ENCODE measurements at places on chromosomes 4 and X.
A peak's percentile ranks its signal among the peaks of the same experiment; 100 is the strongest.

GRCh38 chrX:24248042-24248441, 65.8 kb downstream of the SUPT20HL2 start:
- DNase-seq, result no peak

GRCh38 chr4:186104114-186104889, at the start of gene FAM149A:
Gene FAM149A (plus strand): TSS chr4:186104704.
- peak; percentile 42 for DNase-seq

GRCh38 chr4:125168531-125168930, 146.2 kb upstream of the FAT4 start:
- no peak for DNase-seq

DNA sequence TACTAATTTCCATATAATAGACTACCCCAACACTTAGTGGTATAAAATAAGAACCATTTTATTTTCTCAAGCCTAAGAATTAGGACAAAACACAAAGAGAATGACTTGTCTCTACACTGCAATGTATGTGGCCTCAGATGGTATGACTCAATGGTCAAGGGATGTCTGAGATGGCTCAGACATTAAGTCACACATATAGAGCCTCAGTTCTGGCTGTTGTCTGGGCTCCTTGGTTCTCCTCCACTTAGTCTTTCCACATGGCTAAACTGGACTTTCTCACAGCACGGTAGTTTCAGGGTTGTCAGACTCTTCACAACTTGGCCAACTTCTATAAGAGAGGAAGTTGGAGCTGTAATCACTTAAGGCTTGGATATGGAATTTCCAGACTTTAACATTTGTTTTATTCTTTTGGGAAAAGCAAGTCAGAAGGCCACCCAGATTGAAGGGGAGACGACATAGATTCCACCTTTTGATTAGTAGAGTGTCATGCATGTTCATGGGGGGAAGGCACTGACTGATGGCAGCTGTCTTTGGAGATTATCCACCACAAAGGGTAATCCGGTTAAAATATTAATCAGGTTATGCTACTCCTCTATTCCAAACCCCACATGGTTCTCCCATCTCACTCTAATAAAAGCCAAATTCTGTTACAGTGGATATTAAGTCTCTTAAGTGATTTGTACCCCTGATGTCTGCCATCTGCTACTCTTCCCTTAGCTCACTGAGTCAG, 9.4 kb downstream of the IL15 start:
- DNase-seq, result no peak

- DNase-seq, result no peak
Observed at GRCh38 chr4:172584816-172585215, 583.8 kb upstream of the GALNT7 start.

GRCh38 chrX:107576392-107576791, 51.9 kb upstream of the PRPS1 start:
- no peak for DNase-seq

DNA sequence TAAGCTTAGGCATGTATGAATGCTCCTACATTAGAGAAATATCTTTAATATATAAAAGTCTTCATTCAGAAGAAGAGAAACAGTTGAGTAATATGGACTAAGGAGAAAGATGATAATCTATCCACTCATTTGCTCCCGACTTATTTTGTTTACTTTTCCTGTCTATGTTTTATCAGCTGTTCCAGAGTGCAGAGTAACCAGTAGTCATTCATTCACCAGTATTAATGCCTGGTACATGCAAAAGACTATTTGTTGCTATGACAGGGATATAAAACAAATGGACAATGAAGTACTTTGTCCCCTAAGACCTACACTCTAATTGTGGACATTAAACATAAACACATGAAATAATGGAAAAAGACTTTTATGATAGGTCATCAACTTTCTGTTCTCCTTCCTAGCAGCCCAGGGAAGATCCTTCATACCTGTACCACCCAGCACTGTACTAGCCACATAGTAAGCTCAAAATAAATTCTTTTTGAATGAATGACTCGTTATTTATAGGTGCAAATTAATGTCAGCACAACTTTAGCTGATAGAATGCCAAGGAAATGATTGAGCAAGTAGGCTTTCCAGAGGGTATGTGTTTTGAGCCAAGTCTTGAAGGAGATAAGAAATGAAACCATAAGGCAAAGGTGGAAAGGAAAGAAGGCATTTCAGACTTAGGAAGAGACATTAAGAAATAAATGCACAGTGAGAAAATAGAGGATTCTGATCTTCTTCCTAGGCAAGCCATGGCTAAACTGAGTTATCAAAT, 45.0 kb upstream of the IL13RA1 start:
- DNase-seq, result no peak

DNA sequence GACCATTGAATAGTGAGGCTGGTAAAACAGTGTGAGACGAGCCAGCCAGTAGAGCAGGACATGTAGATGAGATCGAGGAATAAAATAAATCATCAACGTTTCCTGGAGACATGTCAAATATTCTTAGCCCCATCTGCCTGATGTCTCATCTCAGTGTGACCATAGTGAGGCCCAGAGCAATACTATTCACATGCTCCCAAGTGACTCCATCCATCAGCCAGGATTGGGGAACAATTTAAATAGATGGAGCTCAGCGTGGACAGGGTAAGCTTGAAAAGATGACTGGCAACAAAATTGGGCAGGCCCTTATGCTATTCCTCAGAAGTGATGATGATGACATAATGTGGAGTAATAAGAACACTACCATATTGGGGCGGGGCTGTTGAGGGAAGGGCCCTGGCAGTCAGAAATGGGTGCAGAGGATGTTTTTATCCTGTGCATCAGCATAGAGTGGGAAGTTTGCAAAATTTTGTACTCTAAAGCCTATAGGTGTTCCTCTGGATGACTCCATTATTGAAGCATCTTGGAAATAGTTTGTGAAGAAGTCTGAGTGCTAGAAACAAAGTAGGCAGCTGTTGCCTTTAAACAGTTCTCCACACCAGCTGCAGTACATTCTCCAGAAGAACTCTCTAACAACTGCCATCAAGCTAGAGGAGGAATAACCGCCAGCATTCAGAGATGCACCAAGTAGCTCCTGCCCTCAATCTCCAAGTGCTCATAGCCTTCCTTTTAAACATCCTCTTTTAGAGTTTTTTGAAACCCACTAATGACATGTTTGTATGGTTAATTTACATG, 333.0 kb downstream of the DCHS2 start:
- DNase-seq, result no peak

DNA sequence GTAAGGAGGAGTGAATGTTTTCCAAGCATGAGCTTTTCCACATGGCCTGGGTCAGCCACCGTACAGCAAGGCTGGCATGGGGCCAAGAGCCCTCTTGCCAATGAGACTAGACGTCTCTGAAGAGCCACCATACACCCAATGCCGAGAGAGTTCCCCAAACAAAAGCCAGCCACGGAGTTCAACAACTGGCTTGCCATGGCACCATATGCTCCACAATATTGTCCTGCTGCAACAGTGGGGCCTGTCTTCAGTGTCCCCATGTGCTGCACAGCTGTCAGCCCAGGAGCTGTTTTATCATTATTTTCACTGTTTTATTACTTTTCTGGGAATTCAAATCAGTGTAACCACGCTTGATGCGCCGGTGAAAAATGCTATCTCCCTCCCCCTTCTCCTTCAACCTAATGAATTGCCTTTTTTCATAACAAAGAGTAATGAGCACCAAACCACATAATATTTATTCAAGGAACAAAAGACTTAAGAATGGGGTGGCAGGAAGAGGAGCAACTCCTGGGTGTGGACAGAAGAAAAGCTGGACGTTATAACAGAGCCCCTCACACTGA, 18.4 kb downstream of the MAML3 start:
- DNase-seq, result peak; percentile 36

GRCh38 chr4:166282081-166282770, 409.2 kb downstream of the TLL1 start:
- DNase-seq, result no peak

DNA sequence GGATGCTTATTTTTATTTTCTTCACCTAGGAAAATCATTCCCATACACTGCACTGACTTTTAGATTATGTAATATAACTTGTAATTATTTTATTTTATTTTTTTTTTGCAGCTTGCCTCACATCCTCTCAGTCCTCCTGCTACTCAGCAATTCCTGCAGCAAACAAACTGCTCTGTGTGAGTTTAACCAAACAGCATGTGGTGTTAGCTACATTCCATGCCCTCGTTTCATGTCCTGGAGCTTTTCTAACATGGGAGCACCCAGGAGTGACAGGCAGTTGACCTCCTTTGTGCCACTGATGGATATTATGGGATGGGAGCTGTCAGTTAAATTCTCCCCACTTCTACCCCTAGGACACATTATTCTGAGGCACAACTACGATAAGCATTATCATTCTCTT, 24.8 kb downstream of the CXCL1 start:
- DNase-seq, result no peak

GRCh38 chrX:108018656-108019381, 26.0 kb upstream of the VSIG1 start:
- DNase-seq, result no peak

DNA sequence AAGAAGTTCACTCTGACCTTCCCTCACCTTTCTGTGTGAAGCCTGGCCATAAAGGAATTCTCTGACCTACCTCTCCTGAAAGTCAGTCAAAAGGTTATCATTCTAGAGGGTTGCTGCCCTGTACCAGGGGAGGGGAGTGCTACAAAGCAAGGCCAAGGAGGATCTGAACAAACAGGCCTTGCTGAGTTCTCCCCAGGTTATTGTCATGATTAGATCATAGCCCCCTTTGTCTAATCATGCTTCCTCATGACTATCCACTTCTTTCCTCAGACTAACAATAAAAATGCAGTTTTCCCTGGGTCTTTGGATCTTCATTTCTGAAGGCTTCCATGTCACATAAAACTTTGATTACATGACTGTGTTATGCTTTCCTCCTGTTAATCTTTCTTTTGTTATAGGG, 472.0 kb downstream of the IQCM start:
- no peak for DNase-seq

GRCh38 chr4:22988526-22988925, 295.8 kb downstream of the GBA3 start:
- no peak for DNase-seq

- DNase-seq, result no peak
Observed at GRCh38 chr4:6655924-6656323, 15.4 kb downstream of the MRFAP1 start.

DNA sequence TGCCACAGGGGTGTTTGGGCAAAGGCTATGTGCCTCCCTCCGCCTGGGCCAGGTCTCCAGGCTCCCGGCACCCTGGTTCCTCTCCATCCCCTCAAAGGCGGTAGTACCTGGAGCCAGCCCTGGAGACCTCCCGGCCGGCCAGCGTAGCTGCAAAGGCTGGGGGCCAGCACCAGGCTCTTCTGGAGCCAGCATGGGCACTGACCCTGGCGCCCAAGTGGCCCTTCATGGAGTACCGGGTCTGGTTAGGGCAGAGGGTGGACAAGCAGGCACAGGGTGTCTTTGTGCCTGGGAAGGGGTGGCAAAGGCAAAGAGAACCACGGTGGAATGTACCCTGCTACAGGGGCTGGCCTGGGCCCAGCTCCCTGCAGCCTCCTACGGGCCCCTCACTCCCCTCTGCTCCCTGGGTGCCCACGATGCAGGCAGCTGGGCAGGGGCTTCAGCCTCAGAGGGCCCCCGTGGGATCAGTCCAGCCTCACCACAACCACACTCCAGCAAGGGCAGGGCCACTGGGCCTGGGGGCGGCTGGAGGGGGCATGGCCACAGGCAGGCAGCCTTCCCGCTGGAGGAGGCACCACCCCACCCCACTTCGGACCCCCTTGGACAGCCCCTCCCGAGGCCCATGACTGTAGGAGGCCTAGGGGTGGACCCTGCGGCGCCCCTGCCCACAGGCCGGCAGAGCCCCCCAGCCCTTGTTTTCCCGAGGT, 112.9 kb upstream of the NKX1-1 start:
- DNase-seq, result no peak

- DNase-seq, result peak; percentile 51
Observed at GRCh38 chr4:52106660-52107059, 55.6 kb downstream of the SPATA18 start.

GRCh38 chrX:96407501-96407900, 277.1 kb upstream of the DIAPH2 start:
- DNase-seq, result no peak

- DNase-seq, result no peak
Observed at GRCh38 chr4:147923381-147923780, 191.5 kb downstream of the ARHGAP10 start.

- peak; percentile 31 for DNase-seq
Observed at GRCh38 chr4:3321295-3321889, 28.6 kb downstream of the RGS12 start.

DNA sequence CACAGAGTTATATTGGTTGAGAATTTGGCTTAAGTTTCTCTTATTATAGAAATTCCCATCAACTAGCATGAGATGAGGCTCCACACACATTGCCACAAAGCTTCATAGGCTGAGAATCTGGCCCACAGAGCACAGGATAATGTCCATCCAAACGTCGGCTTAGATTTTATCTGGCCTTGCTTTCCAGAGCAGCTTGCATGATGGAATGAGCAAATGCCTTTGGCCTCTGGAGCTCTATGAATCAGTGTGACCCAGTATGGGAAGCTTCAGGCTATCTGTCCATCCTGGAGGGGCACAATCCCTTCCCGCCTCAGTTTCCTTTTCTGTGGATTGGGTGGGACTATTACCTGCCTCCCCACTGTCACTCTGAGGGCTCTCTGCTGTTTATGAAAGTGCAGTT, 131.5 kb upstream of the NDP start:
- DNase-seq, result no peak

GRCh38 chr4:12411072-12411471, 982.4 kb upstream of the HS3ST1 start:
- DNase-seq, result no peak

DNA sequence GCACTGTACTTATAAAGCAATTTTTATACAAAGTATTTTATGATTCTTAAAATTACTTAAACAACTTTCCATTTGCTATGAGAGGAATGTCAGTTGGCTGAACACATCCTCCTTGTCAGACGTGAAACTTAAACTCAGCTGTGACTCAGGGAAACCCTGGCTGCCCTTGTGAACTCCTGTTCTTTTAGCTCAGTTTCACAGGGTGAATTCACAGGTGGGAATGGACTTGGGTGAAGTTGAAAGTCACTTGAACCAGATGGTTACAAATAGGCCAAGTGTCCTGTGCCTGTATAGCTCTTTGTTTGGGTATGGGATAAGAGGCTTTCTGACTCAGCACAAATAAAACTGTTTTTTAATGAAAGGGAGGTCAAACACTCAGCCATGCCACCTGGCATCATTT, 67.4 kb upstream of the FAM47B start:
- DNase-seq, result peak; percentile 26

GRCh38 chr4:110183643-110184042, 14.8 kb downstream of the ELOVL6 start:
- no peak for DNase-seq

DNA sequence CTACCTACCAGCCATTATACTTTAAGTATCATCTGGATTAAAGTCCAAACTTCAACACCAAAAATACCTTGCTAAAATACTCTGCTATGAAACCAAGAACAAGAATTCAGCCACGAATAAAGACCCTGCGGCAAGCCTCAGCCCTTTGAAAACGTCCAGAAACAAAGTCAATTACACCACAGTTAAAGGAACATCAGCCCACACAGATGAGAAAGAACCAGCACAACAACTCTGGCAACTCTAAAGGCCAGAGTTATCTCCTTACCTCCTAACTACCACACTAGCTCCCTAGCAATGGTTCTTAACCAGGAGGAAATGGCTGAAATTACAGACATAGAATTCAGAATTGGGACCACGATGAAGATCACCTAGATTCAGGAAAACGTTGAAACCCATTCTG, 23.4 kb downstream of the ABCB7 start:
- DNase-seq, result no peak
